Heart left ventricle (tissue), 16 donors: ENCODE measurements at places on chromosomes 7 and 10. TPM values are rescaled to one million over a fixed set of nuclear protein-coding genes. Genes with fewer than 3 reads are reported as not detected.

Gene SLC16A9
- total RNA-seq, result 1.1 TPM

Gene PNLIPRP3
- total RNA-seq, result not detected

Gene OR2A5
- not detected for total RNA-seq

Gene FGFR2
- not detected for total RNA-seq

Gene GPR22
- total RNA-seq, result 24.3 TPM

Gene OPN4
- not detected for total RNA-seq

Gene PRSS58
- not detected for total RNA-seq

Gene CALHM3
- total RNA-seq, result not detected

Gene PNLIP
- total RNA-seq, result 1.7 TPM

Gene BTBD16
- total RNA-seq, result not detected

Gene HTRA1
- total RNA-seq, result 57.6 TPM

Gene GFRA1
- 5.6 TPM for total RNA-seq

- DNase-seq, result no peak
Measured at GRCh38 chr7:129167817-129168216, 20.6 kb upstream of the SMO start.

DNA sequence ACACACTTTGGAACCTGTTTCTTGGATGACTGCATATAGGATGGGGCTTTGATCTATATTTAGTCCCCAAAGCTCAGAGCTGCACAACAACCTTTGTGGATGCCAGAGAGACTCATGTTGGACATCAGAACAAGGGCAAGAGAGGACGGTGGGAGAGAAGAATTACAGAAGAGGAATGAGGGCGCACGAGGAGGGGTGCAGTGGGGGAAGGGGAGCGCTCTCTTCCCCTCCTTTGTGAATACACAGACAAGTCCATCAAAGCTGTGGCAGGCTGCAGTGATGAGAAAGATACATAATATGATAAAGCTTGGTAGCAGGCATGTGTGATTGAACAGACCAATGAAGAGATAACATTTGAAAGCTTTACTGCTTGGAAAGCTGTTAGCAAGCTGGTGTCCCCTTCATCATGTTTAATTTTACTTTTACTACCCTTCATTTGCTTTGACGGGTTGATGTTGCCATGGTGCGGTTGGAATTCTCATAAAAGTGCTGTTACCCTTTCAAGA, 857.8 kb downstream of the KCNMA1 start:
- no peak for DNase-seq

GRCh38 chr10:44921061-44921460, 9.9 kb downstream of the TMEM72 start:
- DNase-seq, result no peak

DNA sequence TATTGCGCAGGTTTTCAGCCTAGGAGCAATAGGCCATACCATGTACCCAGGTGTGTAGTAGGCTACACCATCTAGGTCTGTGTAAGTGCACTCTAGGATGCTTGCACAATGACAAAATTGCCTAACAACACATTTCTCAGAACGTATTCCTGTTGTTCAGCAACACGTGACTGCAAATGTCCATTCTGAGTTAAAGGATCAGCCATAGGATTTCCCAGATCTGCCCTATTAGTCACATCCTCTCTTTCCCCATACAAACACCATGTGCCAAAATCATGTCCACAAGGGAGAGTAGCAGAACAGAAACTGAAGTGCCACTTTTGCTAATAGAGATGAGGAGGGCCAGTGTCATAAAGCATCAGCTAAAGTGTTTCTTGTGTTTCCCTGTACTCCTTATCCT, 42.6 kb upstream of the AMPH start:
- no peak for DNase-seq

DNA sequence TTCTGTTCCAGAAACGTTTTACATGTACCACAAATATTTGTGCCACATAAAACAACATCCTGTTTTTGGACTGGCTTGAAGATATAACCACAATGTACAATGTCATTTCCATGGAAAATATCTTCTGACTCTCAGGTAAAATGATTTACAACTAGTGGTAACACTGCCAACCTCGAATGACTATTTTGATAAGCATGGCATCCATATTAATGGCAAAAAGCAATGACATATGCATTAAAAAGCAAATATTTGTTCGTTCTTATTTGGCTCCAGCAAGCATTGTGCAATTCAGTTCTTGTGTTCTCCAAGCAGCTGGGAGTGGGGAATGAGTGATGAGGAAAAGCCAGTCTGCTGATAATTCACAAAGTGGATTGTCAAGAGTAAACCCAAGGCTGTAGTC, 289.0 kb downstream of the PLXDC2 start:
- DNase-seq, result no peak

GRCh38 chr7:143250822-143251221, 12.4 kb upstream of the GSTK1 start:
- DNase-seq, result no peak

DNA sequence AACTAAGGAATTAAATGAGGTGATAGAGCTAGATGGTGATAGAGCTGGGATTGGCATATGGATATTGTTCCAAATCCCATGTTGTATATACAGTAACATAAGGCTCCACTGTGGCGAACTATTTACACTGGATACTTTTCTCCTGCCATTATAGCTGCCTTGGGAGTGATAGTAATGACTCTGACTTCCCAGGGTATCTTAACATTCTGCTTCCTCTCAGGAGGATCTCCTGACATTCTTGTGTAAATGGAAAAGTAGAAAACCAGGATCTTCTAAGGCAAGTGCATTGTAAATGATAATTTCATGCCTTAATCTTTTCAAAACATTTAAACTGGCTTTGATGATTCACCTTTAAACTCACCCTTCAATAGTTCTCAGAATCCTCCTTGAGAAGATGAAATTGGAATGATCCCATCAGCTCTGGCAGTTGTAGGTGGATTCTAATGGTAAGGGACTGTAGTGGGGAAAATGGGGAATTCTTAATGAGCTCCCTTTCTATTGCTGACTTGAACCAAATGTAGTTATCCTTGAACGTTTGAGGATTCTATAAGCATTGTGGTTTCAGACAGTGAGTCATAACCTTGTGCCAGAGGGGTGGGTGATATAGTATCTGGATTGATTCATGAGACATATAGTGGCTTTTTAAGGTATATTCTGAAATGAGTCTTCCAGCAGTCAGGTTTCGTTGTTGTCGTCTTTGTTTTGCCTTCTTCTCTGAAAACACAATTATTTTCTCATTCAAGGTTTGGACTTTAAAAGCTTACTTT, 450.0 kb downstream of the SUGCT start:
- DNase-seq, result no peak

DNA sequence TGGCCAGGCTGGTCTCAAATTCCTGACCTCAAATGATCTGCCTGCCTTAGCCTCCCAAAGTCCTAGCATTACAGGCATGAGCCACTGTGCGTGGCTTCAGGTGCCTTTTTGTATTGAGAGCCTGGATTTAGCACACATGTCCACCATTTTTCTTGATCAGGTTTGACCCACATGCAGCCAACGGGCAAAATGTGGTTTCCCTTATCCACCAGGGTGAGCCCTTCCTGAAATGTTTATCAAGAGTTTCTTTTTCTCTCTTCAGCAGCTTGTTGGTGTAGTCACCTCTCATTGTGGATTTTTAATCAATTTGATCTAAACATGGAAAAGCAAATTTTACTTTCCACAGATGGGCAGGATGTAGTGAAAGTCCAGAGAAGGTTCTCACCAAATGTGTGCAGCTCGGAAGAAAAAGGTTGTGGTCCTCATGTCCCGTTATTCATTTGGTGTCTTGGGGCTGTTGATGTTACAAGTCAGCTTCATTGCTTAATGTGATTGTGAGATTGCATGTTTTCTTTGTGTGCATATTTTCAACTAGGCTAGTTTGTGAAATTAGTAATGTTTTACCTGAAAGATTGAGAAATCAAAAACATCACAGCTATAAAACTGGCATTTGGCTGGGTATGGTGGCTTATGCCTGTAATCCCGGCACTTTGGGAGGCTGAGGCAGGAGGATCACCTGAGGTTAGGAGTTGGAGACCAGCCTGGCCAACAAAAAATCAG, 28.9 kb downstream of the GUSB start:
- DNase-seq, result no peak

GRCh38 chr7:134737566-134738345, 41.7 kb upstream of the CALD1 start:
- DNase-seq, result no peak

- DNase-seq, result no peak
Measured at GRCh38 chr10:33048223-33048622, 90.2 kb upstream of the ITGB1 start.

DNA sequence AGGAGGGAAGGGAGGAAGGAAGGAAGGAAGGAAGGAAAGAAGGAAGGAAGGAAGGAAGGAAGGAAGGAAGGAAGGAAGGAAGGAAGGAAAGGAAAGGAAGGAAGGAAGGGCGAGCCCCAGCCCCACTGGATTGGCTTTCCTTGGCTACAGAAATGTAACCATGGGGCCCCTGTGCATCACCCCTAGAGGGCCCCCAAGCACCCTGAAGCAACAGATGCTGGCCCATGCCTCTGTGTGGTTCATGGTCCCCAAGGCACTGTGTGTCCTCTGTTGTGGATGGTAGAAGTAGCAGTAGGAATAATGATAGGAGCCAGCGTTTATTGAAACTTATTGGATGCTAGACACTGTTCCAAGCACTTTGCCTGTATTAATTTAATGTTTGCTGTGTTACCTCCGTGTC, 116.6 kb upstream of the MACROH2A2 start:
- no peak for DNase-seq

DNA sequence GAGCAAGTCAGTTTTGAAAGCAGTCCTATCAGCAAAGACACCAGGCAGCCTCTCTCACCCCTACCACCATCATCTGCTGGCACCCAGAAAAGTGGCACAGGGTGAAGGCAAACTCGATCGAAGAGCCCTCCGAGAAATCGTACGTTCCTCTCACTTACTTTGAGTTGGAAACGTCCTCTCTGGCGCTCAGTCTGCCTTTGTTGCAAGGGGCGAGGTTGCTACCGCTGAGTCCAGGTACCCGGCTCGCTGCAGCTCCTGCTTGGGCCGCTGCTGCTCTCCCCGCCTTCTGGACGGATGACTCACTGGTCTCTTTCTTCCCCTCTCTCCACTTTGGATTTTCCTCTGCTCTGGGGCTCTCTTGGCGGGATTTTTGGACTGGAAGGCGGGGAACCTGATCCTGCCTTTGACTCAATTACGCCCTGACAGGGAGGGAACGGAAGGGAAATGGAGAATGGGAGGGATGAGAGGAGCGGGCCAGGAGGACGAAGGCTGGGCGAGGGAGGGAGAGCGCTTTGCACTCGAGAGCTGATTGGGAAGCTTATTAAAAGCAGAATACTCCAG, at the start of gene PTN:
PTN (minus strand) TSS at position 453 of the 561 bp plus-strand sequence. CDS start 88,760 bp downstream, outside the sequence.
- peak; percentile 47 for DNase-seq

GRCh38 chr10:108578258-108578657, 1345.1 kb downstream of the XPNPEP1 start:
- DNase-seq, result no peak

GRCh38 chr7:138015096-138015495, 13.2 kb upstream of the CREB3L2 start:
- no peak for DNase-seq

- no peak for DNase-seq
Measured at GRCh38 chr10:89426230-89426868, 12.0 kb downstream of the IFIT5 start.

GRCh38 chr7:4699841-4700240, 17.7 kb downstream of the FOXK1 start:
- DNase-seq, result no peak

GRCh38 chr7:105794741-105795729, 81.4 kb downstream of the ATXN7L1 start:
- peak; percentile 20 for DNase-seq

DNA sequence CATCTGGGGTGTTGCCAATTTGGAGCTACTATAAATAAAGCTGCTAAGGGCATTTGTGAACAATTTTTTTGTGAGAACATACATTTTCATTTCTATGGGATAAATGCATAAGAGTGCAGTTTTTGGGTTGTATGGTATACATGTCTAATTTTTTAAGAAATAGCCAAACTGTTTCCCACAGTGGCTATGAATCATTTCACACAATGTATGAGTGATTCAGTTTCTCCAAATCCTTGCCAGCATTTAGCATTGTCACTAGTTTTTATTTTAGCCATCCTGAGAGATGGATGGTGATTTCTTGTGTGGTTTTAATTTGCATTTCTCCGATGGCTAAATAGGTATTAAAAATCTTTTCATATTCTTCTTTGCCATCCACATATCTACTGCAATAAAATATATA, 105.3 kb downstream of the AMPH start:
- DNase-seq, result no peak

- DNase-seq, result peak; percentile 60
Measured at GRCh38 chr10:97608991-97609561, 19.6 kb downstream of the C10orf62 start.

- no peak for DNase-seq
Measured at GRCh38 chr7:28466885-28467284, 54.6 kb downstream of the CREB5 start.

GRCh38 chr7:48009954-48010353, 19.0 kb downstream of the SUN3 start:
- no peak for DNase-seq

- no peak for DNase-seq
Measured at GRCh38 chr7:125363873-125364272, 434.2 kb upstream of the POT1 start.

GRCh38 chr7:26958834-26959233, 94.4 kb upstream of the SKAP2 start:
- DNase-seq, result no peak

- DNase-seq, result no peak
Measured at GRCh38 chr7:83161186-83161585, 1.5 kb downstream of the PCLO start.

DNA sequence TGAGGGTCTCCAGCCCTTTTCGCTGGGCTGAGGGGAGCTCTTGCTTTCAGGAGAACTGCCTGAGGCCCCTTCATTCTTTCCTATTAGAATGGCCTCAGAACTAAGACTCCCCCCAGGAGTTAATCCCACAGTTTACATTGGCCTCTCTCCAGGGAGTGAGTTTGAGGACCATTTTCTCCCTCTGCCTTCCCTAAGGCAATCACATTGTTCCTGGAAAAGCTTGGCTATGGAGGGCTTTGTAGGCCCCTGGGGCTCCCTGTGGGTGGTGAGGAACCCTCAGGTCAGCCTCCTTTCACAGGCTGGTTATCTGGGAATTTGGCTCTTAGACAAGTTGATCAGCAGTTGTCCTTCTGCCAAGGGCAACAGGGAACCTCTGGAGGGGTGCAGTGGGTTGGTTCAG, 343.7 kb downstream of the RPS24 start:
- DNase-seq, result no peak

DNA sequence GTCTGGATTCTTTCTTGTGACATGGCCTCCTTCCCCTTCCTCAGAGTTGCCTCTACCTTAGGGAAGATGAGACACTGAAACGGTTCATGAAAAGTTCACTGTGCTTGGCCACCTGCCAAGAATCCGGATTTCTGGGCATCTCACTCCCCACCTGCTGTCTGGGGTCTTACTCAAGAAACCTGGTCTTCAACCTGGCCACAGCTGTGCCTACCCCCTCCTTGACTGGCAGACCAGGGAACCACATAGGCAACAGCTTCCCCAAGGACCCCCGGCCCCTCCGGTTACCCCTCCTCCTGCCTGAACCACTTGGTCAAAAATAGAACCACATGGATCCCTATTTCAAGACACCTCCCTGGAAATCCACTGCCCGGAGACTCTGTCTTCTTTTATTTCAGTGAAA, 58.7 kb upstream of the NANOS1 start:
- no peak for DNase-seq

GRCh38 chr10:75512203-75512933, 80.9 kb downstream of the LRMDA start:
- no peak for DNase-seq
